Activated CD8-positive, alpha-beta memory T cell treated with anti-CD3 and anti-CD28 coated beads for 4 hours (primary cell): ENCODE measurements at places on chromosomes 3 and 15.

GRCh38 chr15:55819397-55820034, 76.6 kb upstream of the PRTG start:
- no peak for DNase-seq

GRCh38 chr15:92365084-92365483, 28.6 kb upstream of the ST8SIA2 start:
- no peak for DNase-seq

DNA sequence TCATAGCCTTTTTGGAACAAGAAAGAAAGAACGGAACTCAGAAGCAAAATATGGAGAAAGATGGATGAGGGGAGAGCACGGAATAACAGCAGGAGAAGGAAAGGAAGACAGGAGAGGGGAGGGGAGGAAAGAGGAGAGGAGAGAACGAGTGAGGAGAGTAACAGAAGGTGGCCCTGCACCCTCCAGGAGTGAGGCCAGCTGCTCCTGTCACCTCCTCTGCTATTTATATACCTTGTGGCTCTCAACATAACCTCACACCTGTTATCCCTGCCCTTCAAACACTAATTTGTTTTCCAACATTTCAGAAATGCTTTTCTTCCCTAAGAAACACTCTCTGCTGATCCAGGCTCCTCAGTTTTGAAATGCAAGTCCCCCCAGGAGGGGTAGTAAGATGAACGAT, 53.4 kb upstream of the ATP2B2 start:
- no peak for DNase-seq

GRCh38 chr3:118817748-118818165, 216.9 kb downstream of the IGSF11 start:
- no peak for DNase-seq

DNA sequence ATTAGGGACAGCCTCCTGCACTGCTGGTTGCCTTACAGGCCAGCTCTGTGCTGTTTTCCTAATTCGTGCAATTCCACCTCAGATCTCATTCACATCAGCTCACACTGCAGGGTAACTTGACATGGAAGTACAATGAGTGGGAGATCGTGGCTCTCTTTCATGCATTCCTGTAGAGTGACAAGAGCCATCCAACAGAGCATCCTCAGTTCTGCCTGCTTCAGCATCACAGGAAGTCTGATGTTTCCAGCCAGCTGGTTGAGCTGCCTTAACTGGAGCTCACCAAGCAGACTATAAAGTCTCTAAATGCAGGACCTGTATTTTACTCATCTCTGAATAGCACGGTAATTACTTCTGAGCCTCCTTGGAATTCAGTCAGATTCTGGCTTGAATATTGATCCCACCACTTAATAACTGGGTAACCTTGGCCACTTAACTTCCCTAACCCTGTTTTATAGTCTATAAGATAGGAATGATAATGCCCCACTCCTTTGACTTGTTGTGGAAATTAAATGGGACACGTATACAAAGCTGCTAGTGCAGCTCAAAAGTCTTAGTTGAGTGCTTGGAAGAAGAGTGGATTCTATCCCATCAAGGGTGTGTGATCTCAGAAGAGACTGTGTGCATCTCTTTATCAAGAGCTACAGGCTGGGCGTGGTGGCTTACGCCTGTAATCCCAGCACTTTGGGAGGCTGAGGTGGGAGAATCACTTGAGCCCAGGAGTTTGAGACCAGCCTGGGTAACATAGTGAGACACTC, 1.4 kb upstream of the DIS3L start:
- no peak for DNase-seq

GRCh38 chr3:151067158-151067557, 18.3 kb upstream of the MED12L start:
- DNase-seq, result no peak

GRCh38 chr3:195162033-195162669, 108.8 kb downstream of the XXYLT1 start:
- DNase-seq, result no peak

- no peak for DNase-seq
Observed at GRCh38 chr3:129518038-129518561, 10.3 kb upstream of the RHO start.

- DNase-seq, result no peak
Observed at GRCh38 chr3:147409143-147410115, at the start of gene ZIC1. Gene ZIC1 (plus strand): TSS chr3:147409365. CDS start chr3:147410113, 748 bp downstream.

GRCh38 chr15:29470794-29471193, 201.2 kb upstream of the NSMCE3 start:
- no peak for DNase-seq

DNA sequence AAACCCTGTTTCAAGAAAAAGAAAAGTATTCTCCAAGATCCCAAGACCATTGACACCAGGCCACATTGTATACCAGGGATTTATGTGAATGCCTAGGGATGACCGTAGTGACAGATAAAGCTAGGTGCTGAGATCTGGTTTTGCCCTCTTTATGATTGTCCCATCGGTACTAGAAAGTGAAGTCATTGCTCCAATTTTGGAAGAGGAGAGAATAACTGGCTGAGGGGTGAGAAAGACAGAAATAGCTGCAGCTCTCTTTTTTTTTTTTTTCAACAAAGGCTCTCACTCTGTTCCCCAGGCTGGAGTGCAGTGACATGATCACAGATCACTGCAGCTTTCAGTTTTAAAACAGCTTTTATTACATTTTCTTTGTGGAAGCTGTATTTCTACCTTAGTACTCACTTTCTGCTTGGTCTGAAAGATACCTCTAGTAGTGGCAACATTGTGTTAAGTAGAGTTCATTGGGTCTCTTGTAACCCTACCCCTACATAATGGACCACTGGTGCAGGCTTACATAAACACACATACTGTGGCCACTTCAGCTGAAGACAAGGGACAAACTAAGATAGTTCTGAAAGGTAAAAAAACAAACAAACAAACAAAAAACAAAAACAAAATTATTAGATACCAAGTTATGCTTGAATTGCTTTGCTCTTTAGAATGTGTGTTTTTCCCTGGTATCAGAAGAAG, 18.0 kb downstream of the ZSCAN29 start:
- no peak for DNase-seq

DNA sequence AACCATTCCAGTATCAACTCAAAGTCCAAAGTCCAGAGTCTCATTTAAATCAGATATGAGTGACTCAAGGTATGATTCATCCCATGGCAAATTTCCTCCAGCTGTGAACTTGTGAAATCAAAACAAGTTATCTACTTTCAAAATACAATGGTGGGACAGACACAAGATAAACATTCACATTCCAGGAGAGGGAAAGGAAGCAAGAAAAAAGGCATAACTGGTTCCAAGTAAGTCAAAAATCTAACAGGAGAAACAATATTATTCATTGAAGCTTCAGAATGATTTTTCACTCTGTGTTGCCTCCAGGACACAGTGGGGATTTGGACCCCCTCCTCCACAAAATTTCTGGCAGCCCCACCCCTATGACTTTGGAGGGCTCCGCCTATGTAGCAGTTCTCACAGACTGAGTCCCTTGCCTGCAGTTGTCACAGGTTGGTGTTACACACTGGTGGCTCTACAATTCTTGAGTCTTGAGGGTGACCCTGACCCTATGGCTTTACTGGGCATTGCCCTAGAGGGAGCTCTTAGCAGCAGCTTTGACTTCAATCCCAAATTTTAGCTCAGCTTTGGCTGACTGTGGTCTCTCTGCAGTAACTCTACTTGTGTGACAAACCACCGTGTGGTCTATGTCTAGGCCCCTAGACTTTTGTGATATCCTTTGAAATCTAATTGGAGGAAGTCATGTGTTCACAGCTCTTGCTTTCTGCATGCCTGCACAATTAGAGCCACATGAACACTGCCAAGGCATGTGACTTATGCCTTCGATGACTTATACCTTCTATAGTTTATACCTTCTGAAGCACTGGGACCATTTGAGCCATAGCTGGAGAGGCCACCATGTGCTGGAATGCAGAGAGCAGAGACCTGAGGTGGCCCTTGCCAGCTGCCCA, 644.2 kb downstream of the GRM7 start:
- no peak for DNase-seq

- no peak for DNase-seq
Observed at GRCh38 chr15:89016549-89017041, 71.7 kb upstream of the ABHD2 start.

GRCh38 chr3:100103558-100104441, 10.5 kb downstream of the FILIP1L start:
- no peak for DNase-seq

DNA sequence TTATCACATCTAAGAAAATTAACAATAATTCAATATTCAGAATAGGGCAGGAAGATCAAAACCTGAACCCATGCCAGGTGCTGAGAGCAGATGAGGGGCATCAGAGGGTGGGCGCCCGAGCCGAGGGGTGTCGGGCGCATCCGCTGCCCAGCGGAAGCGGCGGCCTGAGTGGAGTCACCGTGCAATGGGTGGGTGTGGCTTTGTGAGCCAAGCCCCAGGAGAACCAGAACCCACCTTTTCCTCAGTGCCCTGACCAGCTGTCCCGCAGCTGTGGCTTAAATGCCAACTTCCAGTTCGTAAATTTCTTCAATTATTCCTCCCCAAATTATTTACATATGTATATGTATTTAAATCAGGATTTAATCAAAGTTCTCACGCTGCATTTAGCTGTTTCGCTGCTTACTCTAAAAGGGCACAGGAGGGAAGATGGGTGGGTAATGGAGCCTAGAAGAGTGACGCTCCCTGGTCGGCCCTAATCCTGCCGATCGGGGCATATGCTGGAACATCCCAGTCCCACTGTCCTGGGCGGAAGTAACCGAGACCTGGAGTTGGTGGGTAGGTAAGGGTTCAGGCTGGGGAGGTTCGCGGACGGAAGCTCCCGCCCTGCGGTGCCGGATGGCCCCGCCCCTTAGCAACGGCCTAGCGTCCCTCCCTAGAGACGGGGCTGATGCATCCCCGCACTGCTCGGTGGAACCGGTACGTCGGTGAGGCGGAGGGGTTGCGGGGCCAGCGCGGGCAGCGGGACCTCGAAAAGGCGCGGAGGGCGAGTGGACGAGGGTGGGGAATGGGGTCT, 1.3 kb downstream of the DNAH1 start:
- DNase-seq, result peak; percentile 31

GRCh38 chr3:494190-494589, 297.6 kb downstream of the CHL1 start:
- no peak for DNase-seq

GRCh38 chr15:80210611-80211573, 41.1 kb downstream of the CTXND1 start:
- no peak for DNase-seq

DNA sequence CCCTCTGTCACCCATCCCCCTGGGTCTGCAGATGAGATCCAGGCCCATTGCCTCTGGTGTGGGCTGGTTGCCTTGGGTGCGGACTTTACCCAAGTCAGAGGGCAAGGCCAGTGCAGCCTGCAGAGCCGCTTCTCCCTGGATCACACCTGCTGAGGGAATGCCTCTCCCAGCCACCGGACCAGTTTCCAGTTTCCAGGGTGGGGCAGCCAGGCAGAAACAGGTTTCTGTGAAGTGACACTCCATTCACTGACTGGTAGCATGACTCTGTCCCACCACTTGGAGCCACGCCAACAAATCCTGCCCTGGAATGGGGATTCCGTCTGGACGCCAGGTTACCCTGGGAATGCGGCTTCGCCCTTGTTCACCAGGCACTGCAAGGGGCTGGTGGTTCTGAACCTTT, 30.0 kb downstream of the PAQR5 start:
- DNase-seq, result no peak

GRCh38 chr3:10164546-10165393, at the start of gene IRAK2:
Gene IRAK2 (plus strand): TSS chr3:10164919. CDS start chr3:10164955, 36 bp downstream.
- peak; percentile 25 for DNase-seq

- no peak for DNase-seq
Observed at GRCh38 chr3:192068464-192069254, 607.7 kb downstream of the PYDC2 start.

DNA sequence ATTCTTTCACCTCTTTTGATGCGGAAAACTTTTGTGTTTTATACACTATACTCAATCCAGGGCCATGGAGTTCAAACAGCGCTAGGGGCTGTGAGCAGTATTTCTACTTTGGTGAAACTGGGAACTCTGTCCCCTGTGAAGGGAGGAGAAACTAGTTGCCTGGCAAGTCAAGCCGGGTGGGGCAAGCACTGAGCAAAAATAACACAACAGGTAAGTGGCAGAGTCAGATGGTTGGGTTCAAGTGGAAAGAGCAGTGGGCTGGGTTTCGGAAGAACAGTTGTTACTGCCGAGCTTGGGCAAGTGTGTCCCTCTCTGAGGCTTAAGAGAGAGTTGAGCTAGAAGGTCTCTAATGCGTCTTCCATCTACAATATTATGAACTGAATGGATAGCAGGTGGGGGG, 59.7 kb upstream of the ROPN1 start:
- DNase-seq, result no peak

GRCh38 chr15:40100123-40100946, 8.3 kb downstream of the BMF start:
- DNase-seq, result no peak

- no peak for DNase-seq
Observed at GRCh38 chr15:99409560-99409959, 156.2 kb upstream of the MEF2A start.

- DNase-seq, result no peak
Observed at GRCh38 chr3:52528586-52529375, 4.9 kb downstream of the NT5DC2 start.

- no peak for DNase-seq
Observed at GRCh38 chr3:36824443-36824842, 60.1 kb upstream of the DCLK3 start.

GRCh38 chr15:84658080-84658787, at the start of gene NMB:
Gene NMB (minus strand): TSS chr15:84658199. CDS start chr15:84658152, 47 bp downstream.
- peak; percentile 70 for DNase-seq

DNA sequence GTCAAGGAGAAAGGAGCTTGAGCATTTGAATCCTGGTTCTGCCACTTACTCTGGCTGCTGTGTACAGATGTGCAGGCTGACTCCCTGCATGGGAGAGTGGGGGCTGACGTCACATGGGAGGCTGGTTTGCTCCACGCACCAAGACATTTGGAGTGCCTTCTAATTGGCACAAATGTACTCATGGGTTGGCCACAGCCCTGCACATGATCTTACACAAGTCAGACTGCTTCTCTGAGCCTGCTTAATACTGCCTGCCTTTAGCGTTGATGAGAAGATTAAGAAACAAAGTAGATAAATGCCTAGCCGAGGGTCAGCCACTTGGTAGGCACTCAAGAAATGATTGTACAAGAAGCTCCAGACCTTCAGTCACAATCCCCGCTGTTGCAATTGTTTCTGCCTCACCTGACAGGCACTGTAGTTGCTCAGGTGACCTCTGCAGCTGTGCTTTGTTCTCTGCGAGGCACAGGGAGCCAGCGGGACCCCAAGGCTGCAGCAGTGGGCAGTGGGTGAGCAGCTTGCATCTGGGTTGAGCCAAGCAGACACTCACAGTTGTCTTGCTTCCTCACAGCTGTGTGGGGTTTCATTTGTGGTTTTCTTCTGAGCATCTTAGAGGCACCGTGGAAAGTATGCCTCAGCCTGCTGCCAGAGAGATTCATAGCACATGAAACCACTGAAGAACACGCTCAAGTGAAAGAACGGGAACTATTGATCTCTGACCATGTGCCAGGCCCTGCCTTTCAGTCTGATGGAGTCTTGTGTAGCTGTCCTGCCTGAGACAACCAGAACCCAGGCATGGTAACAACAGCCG, 33.1 kb downstream of the GRK7 start:
- DNase-seq, result peak; percentile 39
